DMS 273 treated with DMSO at 0.1 percent for 48 hours (cell line): ENCODE measurements at places on chromosomes 3 and 15.

DNA sequence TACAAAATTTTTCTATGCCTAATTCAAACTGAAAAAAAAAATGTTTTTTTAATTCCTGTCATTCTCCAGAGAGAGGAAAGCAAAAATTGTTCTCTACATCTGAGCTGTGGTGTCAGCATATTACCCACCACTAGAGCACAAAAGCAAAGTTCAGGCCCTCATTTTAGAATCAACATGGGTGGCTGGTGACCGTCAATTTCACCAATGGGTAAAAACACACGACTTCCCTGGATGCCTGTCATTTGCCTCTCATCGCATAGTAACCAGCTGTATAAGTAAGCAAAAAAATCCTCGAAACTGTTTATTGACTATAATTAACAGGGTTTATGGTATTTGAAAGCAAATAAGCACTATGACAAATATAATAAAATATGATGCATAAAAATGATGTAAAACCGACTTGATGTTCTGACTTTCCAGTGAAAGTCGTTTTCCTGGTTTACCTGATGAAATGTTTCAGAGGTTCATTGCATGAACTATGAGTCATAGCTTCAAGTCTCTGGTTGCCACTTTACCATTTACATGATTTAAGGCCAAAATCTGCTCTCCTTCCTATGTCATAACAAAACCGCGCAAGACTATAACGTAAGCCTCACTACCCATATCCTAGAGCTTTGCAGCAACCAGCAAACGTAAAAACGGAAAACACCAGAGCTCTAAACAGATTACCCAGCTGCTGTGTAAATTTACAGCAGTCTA is 60.5 kb downstream of the THBS1 start:
- no peak for DNase-seq

GRCh38 chr15:65816441-65816840 is 24.3 kb upstream of the DENND4A start:
- no peak for DNase-seq

DNA sequence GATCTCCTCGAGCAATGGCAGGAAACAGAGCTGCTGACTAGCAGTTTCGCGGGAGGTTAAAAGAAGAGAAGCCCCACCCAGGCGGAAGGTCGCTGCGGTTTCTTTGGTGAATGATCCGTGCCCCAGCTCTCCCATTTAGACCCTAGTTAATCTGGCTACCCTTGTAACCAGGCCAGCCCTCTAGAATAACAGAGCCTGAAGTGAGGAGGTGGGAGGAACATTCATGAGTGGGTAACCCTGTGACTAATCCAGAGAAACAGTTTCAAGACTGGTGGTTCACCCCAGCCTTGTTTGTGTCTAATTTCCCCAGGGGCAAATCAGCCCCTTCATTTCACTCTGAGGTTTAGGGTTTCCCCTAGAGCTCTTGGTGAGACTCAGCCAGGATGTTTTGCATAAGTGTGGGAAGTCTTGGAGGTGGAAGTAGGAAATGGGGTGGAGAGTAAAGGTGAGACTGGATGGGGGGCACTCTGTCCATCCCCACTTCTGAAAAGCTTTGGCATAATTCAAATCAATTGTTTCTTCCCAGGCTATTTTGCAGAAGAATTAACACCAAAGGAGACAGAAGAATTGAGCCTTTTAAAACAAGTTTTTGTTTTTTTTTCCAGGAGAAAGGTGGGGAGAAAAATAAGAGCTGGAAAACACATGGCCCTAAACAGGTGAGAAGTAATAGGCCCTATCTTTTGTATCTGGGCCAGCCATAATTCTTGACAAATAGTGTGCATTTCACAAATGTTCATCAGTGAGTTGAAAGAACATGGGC is 303.1 kb downstream of the RPLP1 start:
- no peak for DNase-seq

DNA sequence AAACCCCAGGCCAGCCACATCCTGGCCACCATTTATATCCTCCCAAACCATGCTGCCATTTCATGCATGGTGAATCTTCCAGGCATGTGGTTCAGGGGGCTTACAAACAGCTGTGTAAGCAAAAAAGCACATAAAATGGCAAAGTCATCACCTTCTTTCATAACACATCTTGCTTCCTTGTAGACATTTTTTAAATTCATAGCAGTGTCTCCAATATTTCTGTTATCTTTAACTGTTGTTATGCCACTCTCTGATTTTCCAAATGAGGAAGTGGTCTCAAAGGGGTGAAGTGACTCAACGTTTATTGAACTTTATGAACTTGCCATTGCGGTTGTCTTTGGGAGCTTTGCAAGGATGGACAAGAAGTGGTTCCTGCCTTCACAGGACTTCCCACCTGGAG is 264.4 kb downstream of the MEX3B start:
- no peak for DNase-seq

DNA sequence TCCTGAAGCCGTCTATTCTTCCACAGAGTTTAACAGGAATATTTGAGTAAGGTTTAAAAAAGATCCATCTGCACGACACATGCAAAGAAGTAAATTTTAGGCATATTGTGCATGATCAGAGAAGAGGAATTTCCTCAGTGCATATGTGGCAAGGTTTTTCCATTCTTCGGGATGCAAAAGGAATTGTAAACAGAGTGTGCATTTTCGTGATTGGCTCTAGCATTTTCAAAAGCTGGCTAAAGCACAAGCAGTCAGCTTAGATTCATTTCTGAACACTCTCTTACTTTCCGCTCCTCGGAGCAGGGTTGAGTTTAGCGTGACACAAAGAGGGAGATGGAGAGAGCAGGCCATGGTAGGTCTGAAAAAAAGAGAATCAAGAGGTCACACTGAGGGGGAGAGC is 128.2 kb downstream of the ADAMTS9 start:
- no peak for DNase-seq

GRCh38 chr3:190265126-190265525 is 57.1 kb downstream of the CLDN1 start:
- DNase-seq: no peak

GRCh38 chr15:41992803-41993190 is 20.4 kb upstream of the EHD4 start:
- no peak for DNase-seq

DNA sequence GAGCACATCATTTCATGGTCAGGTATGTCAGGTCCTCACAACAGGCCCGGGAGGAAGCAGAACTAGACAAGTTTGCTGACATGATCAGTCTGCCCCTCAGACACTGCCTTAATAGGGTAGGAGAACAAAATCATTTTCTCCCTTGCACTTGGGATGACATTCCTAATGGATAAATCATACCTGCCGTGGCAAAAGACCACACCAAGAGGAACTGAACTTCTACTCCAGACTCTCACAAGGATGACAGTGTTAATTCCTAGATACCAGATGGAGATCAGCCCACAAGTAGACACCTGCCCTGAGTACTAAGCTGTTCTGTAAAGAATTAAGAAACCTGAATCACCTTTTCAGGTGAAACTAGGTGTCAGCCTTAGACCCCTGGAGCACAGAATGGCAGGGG is 19.5 kb downstream of the SIAH2 start:
- DNase-seq: no peak

GRCh38 chr3:130892759-130893375 is 1.0 kb upstream of the ATP2C1 start:
- DNase-seq: peak; percentile 68

- no peak for DNase-seq
Measured at GRCh38 chr3:153897025-153897723, 224.0 kb upstream of the ARHGEF26 start.

DNA sequence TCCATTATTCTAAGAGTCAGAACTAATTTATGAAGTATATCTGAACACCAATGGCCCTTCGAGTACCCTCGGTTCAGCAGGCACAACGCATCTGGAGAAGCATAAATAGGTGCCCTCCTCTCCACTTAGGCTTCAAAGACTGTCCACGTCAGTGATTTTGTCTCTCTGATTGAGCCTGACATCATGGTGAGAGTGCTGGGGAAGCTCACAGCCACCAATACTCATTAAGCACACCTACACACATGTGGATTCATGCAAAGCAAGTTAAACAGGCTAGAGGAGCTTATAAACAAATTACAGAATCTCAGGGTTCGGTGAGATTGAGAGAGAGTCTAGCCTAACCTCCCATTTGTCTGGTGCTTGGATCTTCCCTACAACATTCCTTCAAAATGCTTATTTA is 3.6 kb downstream of the CLDN1 start:
- no peak for DNase-seq

DNA sequence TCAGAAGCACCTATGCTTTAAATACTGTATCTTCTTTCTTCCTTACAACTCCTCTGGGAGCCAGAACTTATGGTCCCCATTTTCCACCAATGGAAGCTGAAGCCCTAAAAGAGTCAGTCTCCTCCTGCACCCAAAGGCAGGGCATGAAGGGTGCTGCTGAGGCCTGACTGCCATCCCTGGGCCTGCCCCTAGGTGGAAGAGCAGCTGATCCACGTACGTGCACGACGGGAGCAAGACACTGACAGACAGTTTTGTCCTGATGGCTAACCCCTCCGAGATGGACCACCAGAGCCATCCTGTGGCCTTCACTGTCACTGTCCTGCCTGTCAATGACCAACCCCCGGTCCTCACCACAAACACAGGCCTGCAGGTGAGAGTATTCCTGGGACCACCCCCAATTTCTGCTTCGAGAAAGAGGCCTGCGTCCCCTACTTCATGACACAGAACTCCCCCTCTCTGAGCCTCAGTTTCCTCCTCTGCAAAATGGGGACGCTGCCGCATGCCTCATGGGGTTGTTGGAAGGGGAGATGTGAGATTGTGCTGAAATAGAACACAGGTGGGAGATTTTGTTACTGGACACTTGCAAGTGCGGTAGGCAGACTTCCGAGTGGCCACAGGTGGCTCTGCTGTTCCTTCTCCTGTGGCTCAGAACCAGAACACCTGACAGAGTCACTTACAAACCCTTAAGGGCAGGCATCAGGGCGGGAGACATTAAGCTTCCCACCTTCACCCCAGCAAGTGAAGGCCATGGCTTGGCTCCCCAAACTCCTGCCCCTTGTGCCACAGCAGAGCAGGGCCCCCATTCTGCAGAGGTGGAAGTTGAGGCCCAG is 175.4 kb downstream of the TBC1D2B start:
- DNase-seq: no peak

GRCh38 chr3:72663429-72663828 is 184.8 kb downstream of the SHQ1 start:
- DNase-seq: no peak

- DNase-seq: no peak
Measured at GRCh38 chr3:158842976-158843375, 41.1 kb downstream of the MFSD1 start.

DNA sequence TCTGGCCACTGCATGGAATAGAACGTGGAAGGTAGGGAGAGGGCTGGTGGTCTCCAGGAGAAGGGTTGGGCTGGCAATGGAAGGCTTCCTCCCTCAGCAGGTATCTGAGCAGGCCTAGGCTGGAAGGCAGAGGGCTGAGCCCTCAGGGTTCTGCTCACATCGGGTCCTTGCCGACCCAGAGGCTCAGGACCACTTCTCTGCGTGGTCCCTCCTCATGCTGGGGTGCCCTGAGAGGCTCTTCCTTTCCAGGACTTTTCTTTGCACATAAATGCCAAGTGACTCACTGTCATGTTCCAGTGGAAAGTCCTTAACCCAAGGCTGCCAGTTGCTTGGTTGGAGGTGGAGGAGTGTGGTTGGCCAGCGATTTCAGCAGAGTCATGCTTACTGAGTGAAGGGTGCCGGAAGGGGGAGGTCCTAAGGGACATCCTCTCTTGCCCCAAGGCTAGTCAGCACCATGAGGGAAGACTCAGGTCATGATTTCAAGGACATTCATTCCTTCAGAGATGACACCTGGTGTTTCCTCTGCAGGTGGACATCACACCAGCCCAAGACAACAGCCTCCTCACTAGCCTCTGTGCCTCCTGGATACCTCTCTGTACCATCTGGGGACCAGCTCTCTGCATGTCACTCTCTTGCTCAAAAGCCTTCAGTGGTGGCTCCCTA is 8.2 kb downstream of the SLC6A6 start:
- no peak for DNase-seq

DNA sequence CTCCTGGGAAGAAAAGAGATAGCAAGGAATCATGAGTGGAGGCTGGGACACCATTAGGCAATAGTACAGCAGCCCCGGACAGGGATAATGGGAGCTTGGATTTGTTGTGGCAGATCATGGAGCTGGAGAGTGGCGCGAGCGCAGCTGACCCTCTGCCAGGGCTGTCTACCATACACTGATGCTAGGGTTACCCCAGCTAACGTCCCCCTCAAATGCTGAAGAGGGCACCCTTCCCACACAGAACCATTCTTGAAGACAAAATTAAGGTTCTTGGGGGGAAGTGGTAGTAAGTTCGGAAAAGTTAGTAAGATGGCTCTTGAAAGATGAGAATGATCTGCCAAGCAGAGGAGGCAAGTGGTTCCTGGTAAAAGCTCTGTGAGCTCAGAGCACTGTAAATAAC is 61.1 kb downstream of the ST3GAL6 start:
- DNase-seq: no peak

GRCh38 chr3:158110658-158111018 is 749 bp downstream of the RSRC1 start:
- peak; percentile 98 for DNase-seq

DNA sequence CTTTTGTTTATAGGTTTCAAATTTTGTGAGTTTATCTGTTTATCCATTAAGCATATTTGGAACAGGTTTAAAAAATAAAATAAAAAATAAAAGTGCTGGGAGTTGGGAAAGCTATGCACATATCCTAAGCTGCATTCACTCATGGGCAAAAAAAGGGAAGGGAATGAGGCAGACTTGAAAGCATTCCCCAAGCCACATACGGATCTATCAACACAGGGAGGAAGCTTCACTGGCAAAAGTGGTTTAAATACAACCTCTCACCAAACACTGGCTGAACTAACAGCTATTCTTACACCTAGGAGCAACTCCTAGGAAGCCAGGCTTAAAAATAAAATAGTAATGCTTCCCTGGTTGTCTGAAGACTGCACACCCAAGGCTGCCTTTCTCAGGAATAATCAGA is 101.2 kb downstream of the PCCB start:
- no peak for DNase-seq
